ENCODE measurements at places on chromosomes 4 and X.

- DNase-seq, result no peak
These were observed 47.5 kb upstream of the UGT2B15 start for GRCh38 chr4:68717999-68718398.

GRCh38 chr4:15427701-15428100 is at the start of gene C1QTNF7:
Gene C1QTNF7, plus strand, starts transcription at chr4:15428033. Its CDS starts 7,711 bp downstream, at chr4:15435744.
- DNase-seq, result no peak

DNA sequence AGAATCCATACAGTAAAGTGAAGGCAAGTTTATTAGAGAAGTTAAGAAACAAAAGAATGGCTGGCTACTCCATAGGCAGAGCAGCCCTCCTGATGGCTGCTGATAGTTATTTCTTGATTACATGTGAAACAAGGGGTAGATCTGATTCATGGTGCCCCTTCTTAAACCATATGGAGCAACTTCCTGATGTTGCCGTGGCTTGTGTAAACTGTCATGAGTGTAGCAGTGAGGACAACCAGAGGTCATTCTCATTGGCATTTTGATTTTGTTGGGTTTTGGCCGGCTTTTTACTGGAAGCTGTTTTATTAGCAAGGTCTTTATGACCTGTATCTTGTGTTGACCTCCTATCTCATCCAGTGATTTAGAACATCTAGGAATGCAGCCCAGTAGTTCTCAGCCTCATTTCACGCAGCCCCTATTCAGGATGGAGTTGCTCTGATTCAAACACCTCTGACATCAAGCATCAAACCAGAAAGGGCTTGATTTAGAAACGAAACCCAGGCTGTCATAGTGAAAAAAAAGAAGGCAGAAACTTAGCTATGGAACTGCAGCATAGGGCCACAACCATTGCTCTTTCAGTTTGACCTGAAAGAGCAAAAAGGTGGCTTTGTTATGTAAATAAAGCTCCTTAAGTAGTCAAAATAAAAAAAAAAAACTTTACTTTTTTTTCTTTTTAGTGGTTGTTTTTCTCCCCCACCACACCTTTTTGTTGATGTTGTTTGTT is 37.8 kb downstream of the SPCS3 start:
- no peak for DNase-seq

DNA sequence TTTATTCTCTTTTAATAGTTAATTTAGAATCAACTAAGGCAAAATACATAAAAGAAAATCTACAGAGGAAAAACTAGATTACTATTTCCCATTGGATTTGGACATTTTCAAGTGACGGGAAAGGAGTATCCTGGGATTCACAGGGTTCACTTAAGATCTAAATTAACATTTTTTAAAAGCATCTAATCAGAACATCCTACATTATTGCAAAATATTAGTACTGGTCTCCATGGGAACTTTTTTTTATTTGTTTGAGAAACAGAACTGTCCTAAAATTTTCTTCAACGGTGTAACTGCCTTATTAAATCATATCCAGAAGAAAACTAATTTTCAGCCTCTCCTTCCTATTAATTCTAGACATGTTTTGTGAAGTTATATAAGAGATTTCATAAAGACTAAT is 69.7 kb downstream of the METTL14 start:
- no peak for DNase-seq

- DNase-seq, result no peak
These were observed 367.5 kb upstream of the GRID2 start for GRCh38 chr4:91936311-91936710.

DNA sequence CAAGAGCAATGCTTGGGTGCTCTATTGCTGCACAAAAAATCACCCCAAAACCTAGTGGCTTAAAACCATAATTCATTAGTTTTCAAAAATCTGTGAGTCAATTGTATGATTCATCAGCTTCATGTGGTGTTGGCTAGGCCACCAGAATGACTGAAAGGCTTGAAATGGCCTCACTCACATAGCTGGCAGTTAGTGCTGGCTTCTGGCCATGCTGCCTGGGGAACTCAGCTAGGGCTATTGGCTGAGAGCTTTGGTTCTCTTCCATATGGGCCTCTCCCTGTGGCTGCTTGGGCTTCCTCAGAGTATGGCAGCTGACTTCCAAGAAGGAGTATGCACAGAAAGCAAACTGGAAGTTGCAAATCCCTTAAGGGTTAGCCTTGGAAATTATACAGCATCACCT is 3.1 kb upstream of the MTMR1 start:
- no peak for DNase-seq

DNA sequence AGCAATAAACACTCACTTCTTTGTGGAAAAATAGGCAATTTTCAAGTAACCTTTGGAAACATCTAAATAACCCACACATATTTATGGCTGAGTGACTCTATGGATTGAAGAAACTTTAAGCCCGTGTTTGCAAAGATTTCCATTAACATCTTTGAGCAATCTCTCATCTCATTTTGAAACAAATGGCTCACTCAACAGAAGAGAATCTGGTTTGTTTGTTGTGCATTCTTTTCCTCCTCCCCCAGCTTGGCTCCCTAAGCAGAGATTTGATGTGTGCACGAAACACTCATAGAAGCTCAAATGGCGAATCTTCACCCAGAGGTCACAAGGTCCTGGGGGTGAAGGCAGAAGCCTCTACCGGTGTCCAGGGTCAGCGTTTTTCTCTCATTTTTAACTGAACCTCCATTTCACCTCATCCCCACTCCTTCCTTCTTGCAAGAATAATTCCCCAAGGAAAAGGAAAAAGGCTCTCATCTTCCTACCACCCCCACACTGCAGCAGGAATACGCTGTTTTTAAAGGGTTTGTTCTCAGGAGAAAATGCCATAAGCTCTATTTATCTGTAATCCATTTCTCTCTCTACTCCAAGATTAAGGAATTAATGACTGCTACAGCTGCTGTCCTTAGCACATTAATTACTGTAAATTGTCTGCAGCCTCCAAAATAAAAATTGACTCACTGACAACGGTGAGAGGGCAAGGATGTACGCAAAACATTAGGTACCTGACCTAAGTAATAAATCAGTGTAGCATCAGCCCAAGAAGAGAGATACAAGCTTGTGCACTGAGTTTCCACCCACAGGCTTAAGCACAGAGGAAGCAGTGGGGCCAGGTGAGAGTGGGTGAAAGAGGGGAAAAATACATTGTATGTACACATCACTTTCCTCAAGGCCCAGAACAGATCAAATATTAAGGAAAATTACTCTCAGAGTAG is 307.6 kb upstream of the NOCT start:
- DNase-seq, result no peak

DNA sequence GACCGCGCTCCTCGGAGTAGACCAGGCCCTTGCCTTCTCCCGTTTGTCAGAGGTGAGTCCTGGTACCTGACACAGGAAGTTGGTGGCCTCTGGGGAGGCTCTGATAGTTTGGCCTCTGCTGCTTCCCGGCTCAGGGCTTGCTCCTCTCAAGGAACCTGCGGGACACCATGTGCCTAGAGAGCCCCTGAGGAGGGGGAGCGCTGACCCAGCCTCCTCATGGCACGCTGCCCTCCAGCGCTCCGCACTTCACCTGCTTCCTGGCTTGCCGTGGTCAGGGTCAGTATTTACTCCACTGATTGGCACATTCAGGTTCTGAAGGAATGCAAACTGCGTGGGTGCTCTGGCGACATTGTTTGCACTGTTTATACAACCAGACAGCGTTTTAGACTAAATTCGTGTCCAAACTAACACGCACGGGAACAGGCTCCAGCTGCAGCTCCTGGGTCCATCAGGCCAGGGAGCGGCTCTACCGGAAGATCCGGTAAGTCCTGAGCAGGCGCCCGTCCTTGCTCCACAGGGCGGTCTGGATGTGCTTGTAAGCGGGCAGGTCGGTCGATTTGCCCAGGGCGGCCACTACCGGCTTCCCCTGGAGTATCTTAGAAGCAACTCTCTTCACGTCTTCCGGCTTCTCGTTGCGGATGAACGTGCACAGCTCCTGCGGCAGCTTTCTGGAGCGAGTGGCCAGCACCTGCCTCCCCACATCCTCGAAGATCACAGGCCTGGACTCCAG is 121.6 kb upstream of the GRID2 start:
- no peak for DNase-seq

Measured in stimulated activated CD4-positive, alpha-beta T cell treated with anti-CD3 and anti-CD28 coated beads, TNF-alpha, amount 100 ng/mL, for 24 hours (primary cell).